ENCODE measurements at places on chromosomes 7 and 10.

DNA sequence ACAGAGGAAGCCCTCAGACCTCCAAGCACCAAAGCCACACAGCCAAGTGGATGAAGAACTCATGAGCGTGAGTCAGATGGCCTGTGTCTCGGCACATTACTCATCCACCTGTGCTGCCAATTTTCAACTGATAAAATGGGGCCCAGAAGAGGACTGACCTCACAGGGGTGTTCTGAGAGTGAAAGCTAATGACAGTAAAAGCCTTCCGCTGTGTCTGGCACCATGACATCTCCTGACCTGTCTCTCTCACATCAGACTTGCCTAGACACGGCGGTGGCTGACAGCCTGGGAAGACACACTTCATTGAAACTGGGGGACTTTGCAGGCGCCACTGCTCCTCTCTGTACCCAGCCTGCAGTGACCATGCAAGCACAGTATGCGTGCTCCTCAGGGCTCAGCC is 8.3 kb upstream of the SLC18A3 start:
- no peak for DNase-seq

DNA sequence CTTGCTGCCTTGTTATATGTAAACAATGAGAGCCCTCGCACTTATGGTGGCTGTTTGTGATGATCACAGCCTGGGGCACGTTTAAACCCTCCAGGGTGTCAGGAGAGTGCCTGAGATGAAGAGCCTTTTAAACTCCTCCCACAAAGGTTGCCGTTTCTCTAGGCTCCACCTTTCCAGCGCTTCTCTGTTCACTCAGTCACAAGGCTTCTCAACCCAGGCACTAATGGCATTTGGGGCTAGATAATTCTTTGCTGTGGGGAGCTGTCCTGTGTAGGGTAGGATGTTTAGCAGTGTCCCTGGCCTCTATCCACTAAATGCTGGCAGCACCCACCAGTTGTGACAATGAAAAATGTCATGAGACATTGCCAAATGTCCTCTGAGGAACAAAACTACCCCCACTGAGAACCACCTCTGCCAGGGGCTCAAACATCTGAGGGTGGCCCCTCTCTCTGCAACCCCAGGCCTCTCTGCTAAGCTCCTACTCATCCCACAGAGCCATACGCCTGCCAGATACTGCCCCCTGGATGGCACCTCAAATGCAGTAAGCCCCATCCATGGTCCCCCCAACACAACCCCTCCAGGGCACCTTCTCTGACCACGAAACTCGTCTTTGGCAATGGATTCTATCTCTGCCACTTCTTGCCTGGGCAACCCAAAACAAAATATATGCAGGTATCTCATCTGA is 144.3 kb upstream of the ZMIZ1 start:
- no peak for DNase-seq

GRCh38 chr10:129094861-129095260 is 372.2 kb upstream of the MGMT start:
- no peak for DNase-seq

- peak; percentile 21 for DNase-seq
Measured at GRCh38 chr7:100472854-100473499, 6.0 kb downstream of the TSC22D4 start.

DNA sequence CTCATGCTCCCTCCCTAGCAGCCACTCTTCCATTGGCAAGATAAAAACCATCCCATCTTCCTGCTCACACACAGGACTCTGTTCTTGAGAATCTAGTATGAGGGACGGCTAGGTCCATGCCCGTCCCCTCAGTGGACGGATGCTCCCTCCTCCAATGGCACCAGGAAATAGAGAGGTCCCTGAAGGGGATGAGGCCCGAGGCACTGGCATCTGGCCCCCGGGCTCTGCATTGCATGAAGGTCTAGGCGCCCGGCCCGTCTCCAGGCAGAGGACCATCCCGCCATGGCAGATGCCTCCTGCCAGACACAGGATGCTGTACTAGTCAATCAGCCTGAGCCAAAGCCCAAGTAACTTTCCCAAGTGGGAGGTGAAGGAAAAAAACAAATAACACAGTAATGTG is 15.0 kb downstream of the PRKAG2 start:
- DNase-seq: no peak

- no peak for DNase-seq
Measured at GRCh38 chr7:37532636-37533035, 84.0 kb upstream of the ELMO1 start.

GRCh38 chr10:2300231-2300630 is 562.9 kb upstream of the ADARB2 start:
- DNase-seq: no peak

- DNase-seq: no peak
Measured at GRCh38 chr7:130364451-130364850, 15.8 kb upstream of the CPA1 start.

DNA sequence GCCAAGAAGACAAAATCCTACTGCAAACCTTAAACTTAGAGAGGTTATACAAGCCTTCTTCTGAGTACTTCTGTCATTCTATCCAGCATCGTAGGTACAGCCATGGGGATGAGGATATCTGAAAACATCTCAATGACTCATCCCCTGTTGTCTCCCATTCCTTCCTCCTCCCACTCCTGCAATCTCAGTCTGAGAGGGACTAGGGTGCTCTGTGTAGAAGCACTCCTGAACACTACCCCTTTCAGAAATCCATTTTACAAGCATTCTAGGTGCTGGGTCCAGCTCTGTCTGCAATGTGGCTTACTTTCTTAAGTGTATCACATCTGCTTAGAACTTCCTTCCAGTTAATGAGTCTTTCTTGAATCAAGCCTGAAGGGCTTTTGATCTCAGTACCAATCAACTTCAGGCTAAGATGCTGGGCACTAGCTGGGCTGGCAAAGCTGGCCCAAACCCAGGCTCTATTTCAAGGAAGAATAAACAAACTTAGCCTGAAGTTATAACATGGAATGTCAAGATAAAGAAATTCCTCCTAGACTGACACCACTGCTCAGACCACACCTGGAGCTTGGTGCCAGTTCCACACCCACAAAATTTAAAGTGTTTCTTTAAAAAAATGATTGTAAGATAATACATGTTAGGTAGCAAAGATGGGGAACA is 270.3 kb upstream of the AOAH start:
- DNase-seq: peak; percentile 12

DNA sequence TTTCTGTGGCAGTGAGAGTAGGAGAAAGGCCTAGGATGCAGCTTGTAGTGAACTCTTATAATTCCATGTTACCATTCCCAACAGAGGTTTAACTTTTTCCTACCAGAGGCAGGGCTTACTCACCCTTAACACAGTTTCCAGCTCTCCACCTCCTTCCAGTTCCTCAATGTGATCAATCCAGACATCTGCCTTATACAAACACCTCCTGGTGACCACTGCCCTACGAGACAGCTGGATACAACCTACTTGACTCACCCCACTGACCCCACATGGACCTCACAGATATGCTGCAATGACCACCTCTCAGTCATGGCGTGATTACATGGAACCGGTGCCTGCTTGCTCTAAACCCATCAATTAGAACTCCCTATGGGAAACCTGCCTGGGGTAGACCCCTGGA is 326.5 kb downstream of the TNS3 start:
- DNase-seq: no peak

- DNase-seq: no peak
Measured at GRCh38 chr7:81811956-81812865, 42.4 kb upstream of the HGF start.

GRCh38 chr7:28346256-28346655 is 66.1 kb upstream of the CREB5 start:
- DNase-seq: no peak

DNA sequence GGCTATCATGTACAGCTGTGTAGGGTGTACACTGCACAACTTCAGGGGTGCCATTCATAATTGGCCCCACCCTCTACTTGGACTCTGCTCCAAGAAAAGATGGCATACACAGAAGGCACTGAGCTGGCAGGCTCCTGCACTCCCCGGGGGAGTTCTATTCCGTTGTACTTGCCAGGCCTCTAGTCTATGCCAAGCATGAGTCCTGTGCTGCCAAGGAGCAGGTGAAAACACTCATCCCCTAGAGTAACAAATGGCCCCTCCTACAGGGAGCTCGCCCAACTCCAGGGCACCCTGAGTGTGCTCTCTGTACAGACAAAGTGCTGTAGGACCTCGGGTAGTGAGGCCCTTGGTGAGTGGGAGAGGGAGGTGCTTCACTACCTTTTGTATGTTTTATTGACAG is 127.2 kb downstream of the SLIT1 start:
- no peak for DNase-seq

DNA sequence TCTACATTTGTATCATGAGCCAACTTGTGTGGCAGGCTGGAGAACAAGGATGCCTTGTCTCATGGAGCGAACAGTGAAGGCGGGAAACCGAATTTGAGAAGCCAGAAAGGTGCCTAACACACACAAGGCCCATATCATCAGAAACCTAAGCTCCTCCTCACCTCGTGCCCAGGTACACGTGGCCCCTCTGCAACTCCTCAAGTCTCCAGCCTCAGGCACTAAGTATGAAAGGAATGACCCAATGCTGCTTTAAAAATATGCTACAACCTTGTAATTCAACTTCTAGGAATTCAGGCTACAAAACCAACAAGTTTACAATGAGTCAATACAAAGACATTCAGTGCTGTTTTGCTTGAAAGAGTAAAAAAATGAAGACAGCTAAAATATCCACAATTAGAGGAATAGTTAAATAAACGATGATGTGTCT is 95.7 kb downstream of the CDK6 start:
- DNase-seq: peak; percentile 95

GRCh38 chr7:33614357-33615117 is 290.8 kb upstream of the BMPER start:
- DNase-seq: no peak

GRCh38 chr7:131431289-131431688 is 103.6 kb downstream of the MKLN1 start:
- peak; percentile 90 for DNase-seq

GRCh38 chr10:130954326-130954905 is 357.1 kb downstream of the TCERG1L start:
- no peak for DNase-seq

DNA sequence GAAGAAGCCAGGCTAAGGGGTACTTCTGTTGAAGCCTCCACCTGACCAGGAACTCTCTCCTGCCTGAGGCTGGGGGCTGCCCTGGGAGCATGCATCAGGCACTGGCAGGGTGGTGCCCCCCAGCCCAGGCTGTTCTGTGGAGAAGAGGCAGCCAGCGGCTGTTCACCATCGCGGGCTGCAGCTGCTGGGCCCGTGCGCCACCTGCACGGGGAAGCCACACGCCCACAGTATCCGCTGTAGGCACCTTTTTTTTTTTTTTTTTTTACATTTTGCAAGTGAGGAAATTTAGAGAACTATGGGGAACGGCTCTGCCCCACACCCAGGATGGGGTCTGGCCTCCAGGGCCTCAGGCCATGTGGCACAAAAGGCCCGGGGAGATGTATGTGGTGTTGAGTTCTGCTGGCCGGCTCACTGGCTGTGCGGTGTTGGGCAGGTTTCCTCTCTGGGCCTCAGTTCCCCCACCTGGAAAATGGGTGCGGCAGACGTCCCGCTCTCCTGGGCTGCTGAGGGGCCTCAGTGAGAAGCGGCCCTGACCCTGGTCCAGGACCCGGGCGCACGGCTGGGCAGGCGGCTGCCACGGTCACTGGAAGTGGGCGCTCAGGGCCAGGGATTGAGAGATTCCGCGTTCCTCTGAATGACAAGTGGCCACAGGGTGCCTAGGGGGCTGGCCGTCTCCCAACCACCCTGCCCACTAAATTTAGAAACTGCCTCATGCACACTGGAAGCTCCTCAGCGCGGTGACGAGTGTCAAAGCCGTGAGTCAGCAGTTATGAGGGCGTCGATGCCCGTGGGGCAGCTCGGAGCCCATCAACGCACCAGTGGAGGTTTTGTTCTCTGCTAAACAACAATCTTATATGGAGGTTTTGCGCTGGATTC is 8.8 kb upstream of the INTS1 start:
- DNase-seq: peak; percentile 79

- peak; percentile 32 for DNase-seq
Measured at GRCh38 chr7:106768324-106768751, 96.7 kb upstream of the PIK3CG start.

GRCh38 chr10:34397324-34397723 is 417.8 kb downstream of the PARD3 start:
- peak; percentile 69 for DNase-seq

DNA sequence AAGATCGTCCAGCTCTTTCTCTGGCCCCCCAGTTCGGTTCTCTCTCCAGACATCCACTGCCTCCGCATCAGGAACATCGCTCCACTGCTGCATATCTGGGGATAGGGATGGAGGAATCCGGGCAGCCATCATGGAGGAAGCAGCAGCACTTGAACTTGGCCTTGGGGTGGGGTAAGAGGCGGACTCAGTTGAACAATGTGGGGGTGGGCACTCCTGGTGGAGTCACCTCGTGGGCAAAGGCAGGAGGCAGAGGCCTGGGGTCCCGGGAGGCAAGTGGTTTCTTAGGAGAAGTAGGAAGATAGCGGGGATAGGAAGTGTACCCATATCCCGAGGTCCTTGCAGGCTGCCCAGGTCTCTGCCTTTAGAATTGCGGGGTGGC is 98.3 kb downstream of the CHST15 start:
- DNase-seq: no peak

DNA sequence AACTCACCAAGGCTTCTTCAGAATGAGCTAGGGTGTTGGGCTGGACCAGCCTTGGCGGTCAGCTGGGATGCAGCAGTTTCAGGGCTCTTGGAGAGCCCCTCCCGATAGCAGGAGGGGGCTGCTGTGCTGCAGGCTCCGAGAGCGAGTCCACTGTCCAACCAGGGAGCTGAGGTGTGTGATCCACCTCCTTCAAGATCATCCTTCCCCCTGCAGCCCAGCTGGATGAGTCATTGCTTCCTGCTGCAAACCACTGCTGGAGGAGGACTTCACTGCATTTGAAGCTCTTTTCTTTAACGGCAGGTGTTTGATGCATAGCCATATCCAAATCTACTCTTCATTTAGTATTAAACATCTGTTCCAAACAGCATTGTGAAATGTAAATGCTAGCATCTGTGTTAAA is 54.2 kb upstream of the EBF3 start:
- peak; percentile 47 for DNase-seq

- DNase-seq: no peak
Measured at GRCh38 chr7:36814311-36814710, 90.0 kb upstream of the AOAH start.

GRCh38 chr7:123979876-123980275 is 53.0 kb downstream of the TMEM229A start:
- DNase-seq: peak; percentile 20

DNA sequence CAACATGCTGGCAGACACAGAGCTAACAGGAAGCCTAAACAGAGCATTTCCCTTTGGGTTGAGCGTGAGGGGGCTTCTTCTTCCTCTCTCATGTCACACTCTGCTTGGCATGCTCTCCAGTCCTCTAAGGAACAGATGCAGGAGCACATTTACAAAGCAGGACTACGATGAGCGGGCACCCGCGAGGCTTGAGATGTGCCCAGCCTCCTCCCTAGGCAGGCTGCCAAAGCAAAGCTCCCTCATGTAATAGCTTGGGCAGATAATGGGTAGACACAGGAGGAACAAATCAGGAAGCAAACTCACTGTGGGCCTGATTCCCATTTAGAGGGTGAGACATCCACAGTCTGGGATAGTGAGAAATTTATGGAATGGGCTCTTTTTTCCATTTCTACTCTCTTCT is 519.1 kb downstream of the NRG3 start:
- DNase-seq: no peak

DNA sequence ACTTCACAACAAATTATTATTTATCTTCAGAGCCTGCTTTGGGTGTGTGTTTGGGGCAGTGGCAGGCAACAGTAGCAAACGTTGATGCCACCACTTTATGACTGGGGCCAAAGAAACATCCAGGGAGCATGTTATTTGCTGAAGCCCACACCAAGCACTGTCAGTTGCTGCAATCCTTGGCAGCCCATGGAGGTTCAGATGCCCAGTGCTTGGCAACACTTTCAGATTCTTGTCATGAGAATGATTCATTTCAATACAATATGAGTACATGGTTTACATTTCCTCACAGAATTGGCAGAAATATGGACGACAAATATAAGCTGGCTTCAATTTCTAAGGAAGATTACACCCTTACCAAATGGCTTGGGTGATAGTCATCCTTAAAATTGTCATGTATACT is 46.5 kb upstream of the GLI3 start:
- no peak for DNase-seq

Data from astrocyte (in vitro differentiated cells and primary cell).